ENCODE measurements at places on chromosomes 1 and 21.

- DNase-seq, result no peak
Observed at GRCh38 chr1:57229076-57229475, 194.8 kb downstream of the DAB1 start.

DNA sequence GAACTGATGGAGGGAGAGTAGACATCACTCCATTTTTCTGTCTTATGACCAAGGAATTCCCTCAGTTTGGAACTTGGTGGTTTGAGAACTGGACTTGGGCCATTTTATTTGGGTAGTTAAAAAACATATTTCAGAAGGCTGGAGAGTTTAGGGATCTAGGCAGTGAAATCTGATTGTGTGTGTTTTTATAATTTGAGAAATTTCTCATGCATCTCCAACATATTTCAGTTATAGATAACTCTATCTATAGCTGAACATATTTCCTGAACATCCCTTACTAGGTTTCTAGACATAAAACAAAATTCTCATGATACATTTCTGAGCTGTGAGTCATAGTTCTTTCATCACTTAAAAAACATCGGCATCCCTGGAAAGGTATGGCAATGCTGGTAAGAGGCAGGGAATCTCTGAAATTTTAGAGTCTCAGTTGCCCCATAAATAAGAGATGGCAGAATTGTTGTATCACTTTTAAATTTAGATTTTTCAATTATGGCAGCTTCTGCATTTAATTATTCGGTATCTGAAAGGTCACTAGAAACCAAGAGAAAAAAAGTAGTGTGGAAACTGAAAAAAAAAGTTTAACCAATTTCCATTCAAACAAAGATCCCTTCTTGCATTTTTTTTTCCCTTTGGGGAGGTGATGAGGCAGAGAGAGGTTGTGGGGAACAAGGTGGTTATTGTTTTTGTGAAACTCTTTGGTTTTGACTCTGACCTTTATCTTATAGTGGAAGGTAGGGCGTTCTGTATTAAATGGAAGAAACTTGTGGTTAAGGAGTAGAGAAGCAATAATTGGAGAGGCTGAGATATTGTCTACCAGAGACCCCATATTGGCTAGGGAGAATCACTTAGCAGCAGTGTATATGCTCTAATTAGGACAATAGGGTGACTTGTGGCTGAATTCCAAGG lies 102.9 kb downstream of the FASLG start:
- DNase-seq, result no peak

DNA sequence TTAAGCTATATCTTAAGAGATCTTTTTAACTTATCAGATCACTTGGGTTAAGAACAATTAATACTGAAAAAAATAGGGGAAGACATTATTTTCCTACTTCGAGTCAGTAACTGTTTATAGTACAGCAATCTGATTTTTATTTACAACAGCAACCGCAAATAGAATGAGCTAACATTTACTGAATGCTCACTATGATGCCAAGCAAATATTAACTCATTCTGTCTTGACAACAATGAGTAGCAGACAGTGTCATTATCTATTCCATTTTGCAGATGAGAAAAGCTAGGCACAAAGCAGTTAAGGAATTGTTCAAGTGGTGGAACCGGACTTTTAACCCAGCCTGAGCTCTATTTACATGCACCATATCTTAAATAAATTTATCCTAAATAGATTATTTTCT lies 273.7 kb downstream of the NTNG1 start:
- no peak for DNase-seq

DNA sequence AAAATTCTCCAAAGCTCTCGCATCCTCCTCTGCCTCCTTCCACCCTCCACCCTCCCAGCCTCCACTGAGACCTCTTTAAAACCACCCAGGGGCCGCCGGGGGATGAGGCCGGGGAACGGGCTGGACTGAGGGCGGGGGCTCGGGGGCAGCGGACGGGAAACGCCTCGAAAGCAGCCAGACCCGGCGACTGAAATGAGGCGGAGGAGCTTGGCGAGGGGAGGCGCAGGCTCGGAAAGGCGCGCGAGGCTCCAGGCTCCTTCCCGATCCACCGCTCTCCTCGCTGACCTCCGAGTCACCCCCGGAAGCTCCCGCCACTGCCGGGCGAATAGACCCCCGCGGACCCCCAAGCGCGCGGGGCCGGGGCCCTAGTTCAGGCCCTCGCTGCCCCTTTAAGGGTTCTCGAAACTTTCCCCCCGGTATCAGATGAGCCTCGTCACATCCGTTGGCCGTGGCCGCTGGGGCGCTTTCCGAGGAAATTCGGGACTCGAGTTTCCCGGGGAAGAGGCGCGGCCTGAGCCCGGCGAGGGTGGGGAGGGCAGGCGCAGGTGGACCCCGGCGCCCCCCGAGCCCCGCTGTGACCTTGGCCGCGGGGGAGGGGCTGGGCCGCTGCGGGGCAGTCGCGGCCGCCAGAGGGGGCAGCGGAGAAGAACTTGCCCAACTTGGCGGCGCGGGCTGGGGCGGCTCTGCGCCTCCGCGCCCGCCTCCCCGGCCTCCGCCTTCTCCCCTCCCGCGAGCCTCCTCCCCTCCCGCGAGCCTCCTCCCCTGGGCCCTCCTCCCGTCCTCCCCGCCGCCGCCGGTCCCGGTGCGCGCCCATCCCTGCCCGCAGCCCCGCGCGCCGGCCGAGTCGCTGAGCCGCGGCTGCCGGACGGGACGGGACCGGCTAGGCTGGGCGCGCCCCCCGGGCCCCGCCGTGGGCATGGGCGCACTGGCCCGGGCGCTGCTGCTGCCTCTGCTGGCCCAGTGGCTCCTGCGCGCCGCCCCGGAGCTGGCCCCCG lies at the start of gene BACE2:
TSS of gene BACE2 (plus strand) at position 813 of the 995 bp plus-strand sequence. CDS start at position 917, 104 bp downstream.
- DNase-seq, result peak; percentile 62

GRCh38 chr1:209513226-209513625 lies 70.3 kb upstream of the CAMK1G start:
- no peak for DNase-seq

GRCh38 chr1:54403808-54404261 lies 2.4 kb downstream of the SSBP3 start:
- DNase-seq, result peak; percentile 54

- no peak for DNase-seq
Observed at GRCh38 chr21:16865632-16866031, 647.2 kb upstream of the CXADR start.

GRCh38 chr1:208950206-208950605 lies 633.3 kb upstream of the CAMK1G start:
- DNase-seq, result no peak

- DNase-seq, result peak; percentile 32
Observed at GRCh38 chr1:78651241-78651640, 1.6 kb downstream of the IFI44 start.

GRCh38 chr1:10320336-10320735 lies 78.5 kb upstream of the PGD start:
- DNase-seq, result no peak

DNA sequence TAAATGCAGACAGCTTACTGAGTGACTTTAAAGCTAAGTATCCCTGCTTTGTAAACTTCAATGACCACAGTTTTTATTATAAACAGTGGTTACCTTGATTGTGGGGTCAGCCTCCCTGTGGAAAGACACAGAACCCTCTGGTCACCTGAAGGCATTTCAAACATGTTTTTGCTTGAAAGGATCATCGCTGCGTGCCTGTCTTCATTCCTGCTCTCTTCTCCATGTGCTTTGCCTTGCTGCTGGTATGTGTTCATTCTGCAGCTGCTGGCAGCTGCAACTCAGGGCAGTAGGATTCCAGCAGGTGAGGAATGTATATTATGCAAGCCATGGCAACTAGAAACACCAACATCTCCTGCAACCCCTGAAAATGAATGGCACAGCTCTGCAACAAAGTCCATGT lies 81.0 kb upstream of the VAV3 start:
- no peak for DNase-seq

- no peak for DNase-seq
Observed at GRCh38 chr1:233695901-233696300, 82.0 kb downstream of the KCNK1 start.

- DNase-seq, result no peak
Observed at GRCh38 chr1:182761396-182762395, 27.9 kb upstream of the NPL start.

DNA sequence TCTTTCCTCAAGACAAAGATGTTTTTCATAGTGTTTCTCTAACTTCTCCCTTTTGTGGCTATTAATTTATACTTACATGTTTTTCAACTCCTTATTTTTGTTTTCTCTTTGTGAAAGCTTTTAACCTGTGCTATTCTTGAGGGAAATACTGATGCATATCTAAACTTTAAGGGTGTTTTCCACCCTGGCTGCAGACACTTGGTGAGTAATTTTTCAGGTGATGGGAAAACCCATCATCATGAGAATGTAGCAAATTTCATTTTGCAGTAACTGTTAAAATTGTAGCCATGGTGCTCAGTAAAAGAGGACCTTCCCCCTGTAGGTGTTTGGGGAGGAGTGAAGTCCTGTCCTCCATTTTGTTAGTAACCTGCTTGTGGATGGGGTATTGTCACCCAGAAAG lies 124.2 kb downstream of the LIPI start:
- DNase-seq, result no peak

- no peak for DNase-seq
Observed at GRCh38 chr1:24362982-24363614, 43.9 kb downstream of the GRHL3 start.

GRCh38 chr1:25675729-25676476 lies 59.3 kb downstream of the MAN1C1 start:
- peak; percentile 82 for DNase-seq

DNA sequence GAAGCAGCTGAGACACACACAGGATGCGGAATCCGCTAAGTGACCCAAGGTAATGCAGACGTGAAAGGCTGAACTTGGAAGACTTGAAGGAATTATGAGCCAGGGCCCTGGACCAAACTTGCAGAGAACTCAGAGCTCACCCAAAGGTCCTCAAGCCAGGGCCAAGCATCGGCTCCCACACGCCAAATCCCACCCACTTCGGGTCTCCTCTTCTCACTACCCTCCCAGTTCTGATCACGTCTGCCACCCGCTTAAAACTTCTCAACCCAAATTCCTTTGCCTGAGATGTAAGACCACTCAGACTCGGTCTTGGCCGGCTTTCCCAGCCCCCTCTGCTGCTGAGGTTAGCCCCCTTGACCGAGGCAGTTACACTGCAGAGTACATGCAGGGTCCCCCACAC lies 130.1 kb downstream of the PSMG1 start:
- DNase-seq, result no peak

- no peak for DNase-seq
Observed at GRCh38 chr1:52926864-52927211, 238 bp upstream of the SCP2 start.

GRCh38 chr1:205774198-205775014 lies 876 bp downstream of the RAB29 start:
- DNase-seq, result peak; percentile 61

GRCh38 chr1:202625416-202626360 lies 84.6 kb downstream of the SYT2 start:
- DNase-seq, result peak; percentile 72

DNA sequence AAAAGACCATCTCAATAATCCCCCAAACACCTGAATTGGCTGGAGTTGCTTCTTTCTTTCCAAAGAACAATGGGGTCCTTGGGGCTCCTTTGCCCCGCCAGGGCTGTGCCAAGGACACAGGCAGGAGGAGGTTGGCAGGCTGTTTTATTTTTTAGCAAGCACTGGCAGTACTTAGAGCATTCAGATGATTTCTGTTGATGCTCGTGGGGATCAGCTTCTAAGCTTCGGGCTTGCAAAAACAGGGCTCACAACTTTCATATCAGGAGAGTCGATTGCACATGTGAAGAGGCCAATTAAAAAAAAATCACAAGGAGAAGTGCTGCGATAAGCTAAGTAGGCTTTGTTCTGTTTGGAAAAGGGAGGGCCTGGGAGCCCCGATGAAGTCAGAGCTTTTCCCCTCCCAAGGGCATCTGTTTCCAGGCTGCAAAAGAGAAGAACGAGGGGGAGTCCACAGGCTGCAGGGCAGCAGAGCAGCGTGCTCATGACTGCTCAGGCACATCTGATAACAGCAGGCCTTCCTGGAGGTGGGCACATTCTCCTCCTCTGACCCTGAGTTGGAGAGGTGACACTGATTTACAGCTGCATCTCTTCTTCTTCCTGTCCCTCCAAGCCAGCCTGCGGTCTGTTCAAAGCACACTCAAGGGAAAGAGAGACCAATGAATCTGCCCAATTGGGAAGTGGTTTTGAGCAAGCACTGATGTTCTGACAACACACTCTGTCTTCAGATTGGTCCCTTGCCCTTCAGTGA lies 27.3 kb upstream of the BCAR3 start:
- DNase-seq, result no peak

DNA sequence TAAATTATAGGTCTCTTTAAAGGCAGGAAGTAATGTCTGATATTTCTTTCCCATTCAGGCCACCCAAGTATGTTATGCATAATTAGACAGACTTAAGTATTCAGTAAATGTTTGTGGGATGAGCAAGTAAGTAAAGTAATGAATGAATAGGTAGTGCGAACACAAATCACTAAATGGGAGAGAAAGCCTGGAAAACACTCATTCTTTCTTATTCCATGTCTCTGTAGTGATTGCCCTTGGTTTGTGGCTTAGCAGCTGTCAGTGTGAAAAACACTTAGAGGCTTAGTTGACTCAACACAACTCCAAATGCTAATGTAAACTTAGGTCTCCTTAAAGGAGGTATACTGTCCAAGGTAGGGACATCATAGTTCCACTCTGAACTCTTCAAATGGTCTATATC lies 182.5 kb downstream of the ZC3H11B start:
- no peak for DNase-seq

- no peak for DNase-seq
Observed at GRCh38 chr1:221711063-221711577, 30.8 kb downstream of the DUSP10 start.

- no peak for DNase-seq
Observed at GRCh38 chr1:54378157-54378873, 27.9 kb downstream of the SSBP3 start.

DNA sequence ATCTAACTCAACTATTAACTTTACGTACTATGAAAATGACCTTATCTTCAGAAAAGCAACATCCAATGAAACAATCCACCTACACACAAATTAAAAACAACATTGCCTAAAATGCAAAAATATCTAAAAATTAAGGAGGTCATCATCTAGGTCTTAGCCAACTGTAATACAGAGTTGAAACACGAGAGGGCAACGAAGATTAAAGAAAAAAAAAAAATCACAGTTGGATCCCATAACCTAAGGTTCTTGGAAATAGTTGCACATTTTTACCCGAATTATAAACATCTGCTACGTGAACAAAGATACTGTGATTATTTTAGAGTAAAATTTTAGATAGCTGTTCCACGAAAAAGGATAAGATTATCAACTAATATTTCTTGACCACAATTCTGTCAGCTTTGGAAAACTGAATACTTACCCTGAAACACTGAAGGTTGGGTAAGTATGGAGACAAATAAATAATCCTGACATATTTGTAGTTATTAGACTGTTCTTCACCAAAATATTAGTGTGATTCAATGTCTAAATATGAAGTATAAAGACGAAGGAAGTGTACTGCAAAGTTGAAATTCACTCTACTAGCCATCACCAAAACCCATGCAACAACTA lies 88.0 kb upstream of the AK4 start:
- DNase-seq, result no peak

DNA sequence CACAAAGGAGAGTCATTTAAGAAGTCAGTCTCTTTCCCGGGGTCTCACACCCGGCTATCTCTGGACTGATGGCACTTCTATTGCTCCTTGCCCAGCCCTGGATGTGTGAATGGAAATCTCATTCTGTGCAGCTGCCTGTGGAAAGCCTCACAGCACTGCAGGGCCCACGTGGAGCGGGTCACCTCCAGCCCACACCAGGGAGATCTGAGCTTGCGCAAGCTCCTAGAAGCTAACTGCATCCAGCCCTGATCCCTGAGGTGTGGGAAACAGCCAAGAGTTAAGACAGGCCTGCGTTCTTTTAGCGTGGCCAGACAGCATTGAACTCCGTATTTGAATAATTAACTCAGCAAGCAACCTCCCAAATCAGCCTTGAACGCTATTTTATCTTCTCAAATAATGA lies 150.5 kb downstream of the LRIG2 start:
- no peak for DNase-seq
